ENCODE measurements at places on chromosomes 5 and 9.

DNA sequence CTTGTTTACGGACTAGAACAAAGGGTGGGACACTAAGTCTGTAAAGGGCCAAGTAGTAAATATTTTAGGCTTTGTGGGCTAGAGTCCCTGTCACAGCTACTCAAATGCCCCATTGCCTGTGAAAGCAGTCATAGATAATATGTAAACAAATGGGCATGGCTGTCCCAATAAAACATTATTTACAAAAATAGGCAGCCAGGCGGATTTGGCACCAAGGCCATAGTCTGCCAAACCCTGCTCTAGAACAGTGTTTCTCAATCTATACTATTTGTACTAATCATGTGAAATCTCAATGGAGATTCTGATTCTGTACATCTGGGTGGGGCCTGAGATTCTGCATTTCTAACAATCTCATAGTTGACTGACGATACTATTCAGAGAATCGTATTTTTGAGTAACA is 92.0 kb downstream of the RFX3 start:
- DNase-seq = no peak

- peak; percentile 14 for DNase-seq
These were observed 194.0 kb upstream of the KLF4 start for GRCh38 chr9:107683566-107683965.

- no peak for DNase-seq
These were observed 23.3 kb downstream of the TNFAIP8 start for GRCh38 chr5:119379096-119379495.

DNA sequence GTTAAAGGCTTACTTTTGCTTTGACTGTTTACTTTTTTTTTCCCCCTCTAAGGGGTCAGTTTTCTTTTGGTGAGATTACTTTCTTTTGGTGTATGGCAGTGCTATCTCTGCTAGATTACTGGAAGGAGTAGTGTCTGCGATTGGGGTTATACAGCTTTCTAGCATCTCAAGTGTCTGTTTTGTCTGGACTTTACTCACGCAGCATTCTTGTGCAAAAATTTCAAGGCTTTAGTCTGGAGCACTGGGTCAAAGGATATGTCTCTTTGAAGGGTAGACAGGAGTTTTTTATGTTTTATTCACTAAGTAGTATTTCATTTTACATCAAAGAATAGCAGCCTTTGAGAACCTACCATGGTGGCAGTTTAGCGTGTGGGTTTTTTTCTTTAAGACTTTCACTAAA is 52.6 kb downstream of the NDUFS4 start:
- DNase-seq = no peak

DNA sequence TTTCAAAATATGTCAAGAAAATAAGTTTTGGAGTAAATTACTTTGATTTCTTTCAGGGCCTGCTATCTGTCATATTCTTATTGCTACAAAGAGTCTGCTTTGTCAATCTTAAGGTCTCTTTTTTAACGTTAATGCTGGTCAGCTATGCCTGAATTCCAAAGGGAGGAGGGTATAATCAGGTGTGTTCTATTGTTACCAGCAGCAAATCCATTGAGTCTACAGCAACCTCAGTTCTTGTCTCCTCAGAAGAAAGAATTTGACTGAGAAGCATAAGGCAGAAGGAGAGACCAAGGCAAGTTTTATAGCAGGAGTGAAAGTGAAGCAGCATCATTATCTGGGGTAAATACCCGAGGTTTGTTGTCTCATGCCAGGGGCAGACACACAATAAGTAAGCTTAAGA is 23.7 kb upstream of the MINAR2 start:
- DNase-seq = no peak

Data from CD4-positive, alpha-beta T cell (primary cell).